ENCODE measurements at places on chromosomes 7 and 10.

DNA sequence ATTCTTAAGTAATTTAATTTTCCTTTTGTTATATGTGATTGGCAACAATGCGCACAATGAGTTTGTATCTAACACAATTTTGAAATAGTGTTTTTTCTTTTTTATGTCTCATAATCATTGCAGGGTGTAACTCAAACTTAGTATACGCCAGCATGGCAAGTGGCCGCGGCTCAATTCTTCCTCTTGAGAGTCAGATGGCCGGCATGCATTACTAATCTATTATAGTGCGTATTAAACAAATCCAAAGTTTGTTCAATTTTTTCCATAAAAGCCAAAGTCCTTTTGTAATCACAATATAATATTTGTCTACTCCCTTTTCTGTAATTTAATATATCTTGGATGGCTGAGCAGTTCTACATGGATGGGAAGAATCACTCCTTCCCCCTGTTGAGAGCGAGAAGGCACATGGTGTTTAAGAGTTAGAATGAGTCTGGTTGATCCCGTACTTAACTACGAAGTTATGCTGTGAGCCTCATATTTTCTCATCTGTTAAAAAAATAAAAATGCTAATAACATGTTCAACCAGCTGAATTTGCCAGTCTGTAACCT is 12.7 kb downstream of the EPDR1 start:
- DNase-seq = no peak

DNA sequence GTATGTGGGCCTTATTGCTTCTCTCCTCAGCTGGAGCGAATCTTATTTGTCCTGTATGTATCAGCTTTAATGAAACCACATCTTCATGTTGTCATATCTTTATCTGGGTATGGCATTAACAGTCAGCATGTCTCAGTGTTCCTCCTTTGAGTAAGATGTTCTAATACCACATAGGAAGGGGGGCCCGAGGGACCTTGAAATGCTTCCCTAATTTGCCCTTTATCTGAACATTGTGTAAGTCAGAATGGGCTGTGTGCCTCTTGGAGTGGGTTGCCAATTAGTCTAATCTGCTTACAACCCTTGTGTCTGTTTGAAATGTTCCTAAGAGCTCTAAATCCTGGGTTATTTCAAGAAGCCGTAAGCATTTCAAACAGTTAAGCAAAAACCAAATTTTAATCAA is 623.8 kb downstream of the SUGCT start:
- DNase-seq = no peak

- no peak for DNase-seq
Measured at GRCh38 chr10:95876756-95877155, 31.0 kb upstream of the CC2D2B start.

DNA sequence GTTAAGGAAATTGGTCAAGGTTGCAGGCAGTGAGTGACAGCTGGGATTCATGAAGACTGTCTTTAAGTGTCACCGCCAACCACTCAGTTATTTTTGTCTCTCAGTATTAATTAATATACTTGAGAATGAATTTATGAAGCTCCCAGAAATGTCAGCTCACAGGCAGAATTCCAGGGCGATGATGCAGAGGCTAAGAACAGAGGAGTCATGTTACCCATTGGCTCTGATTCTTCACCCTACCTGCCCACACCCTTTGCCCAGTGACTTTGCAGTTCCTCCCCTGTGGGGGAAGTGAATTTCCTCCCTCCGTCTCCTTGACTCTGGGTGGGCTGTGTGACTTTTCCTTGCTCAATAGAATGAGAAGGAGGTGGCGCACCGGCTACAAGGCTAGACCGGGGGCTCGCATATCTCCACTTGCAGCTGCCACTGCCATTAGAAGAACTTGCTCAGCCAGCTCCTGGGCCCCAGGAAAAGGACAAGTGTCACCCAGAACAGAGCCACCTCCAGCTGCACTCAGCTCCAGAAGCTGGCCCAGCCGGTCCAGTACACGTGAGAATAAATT is 157.1 kb upstream of the PRKCQ start:
- no peak for DNase-seq

GRCh38 chr10:66843396-66843795 is 82.4 kb upstream of the LRRTM3 start:
- DNase-seq = no peak

DNA sequence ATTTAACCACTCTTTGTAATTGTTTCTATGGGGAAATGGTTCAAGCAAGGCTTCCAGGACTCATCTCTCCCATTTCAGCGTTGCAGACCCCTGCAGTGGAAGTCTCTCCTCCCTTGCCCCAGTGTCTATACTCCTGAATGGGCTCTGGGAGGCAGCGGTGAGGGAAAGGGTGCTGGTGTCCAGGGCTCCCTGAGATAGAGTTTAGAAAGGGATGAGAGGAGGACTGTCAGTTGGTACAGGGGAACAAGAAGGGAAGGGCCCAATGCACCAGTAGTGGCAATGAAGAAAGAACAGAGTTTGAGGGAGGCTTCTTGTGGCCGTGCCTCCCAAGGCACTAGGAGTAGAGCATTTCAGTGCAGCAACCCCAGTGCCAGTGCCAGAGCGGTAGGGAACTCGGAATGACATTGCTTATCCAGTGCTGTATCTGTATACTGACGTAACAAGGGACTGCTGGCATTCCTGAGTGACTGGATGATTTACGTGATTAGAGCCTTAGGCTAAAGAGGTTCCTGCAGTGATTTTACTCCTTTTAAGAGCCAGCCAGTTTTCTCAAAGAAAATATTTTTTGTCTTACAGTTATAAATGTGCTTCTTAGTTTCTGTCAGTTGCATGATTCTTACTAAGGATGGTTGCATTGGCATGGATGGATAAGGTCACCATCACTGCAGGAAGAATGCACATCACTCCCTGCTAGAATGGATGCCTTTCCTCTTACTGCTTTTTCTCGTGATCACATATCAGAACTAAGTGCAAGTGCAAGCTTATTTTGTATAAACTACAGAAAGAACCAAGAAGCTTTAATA is 28.0 kb downstream of the PRPF18 start:
- no peak for DNase-seq

DNA sequence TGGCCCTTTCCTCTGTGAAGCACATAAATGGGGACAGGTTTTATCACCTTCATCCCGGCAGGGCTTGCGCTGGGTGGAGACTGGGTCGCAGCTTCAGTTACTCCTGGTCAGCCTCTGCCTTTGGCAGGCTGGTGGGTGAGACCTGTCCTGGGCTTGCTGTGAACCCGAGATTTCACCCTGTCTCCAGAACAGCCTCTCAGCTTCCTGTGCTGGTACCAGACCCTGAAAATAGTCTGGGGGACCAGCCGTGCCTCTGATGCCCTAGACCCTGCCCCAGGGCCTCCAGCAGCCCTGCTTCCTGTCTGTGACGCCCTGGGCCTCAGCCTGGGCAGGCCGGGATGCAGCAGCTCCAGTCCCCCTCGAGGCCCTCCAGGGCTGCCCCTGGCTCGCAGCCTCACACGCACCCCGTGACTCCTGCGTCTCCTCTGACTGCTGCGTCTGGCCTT is 13.2 kb upstream of the PWWP2B start:
- DNase-seq = no peak

- no peak for DNase-seq
Measured at GRCh38 chr10:117222976-117223692, 17.8 kb upstream of the SLC18A2 start.

- DNase-seq = no peak
Measured at GRCh38 chr7:157306846-157307838, 29.7 kb upstream of the DNAJB6 start.

DNA sequence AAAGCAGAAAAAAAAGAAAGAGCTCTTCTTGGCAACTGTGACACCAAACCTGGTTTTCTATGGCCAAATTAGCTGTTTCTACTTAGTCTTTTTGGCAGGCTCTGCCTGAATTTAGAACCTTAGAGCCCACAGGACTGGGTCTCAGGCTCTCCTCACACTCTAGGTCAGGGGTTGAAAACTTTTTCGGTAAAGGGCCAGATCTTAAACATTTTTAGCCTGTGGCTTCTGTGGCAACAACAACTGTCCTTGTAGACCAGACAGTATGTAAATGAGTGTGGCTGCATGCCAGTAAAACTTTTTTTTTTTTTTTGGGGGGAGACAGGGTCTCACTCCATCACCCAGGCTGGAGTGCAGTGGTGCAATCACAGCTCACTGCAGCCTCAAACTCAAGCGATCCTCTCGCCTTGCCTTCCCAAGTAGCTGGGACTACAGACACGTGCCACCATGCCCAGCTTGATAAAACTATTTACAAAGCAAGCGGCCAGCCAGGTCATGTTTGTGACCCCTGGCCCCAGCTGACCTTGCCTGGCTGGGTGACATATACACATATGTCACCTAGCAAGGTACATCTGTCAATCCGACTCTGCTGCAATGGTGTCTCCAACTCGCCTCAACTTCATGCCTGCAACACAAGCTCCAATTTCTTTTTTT is 17.4 kb downstream of the KPNA7 start:
- DNase-seq = no peak

DNA sequence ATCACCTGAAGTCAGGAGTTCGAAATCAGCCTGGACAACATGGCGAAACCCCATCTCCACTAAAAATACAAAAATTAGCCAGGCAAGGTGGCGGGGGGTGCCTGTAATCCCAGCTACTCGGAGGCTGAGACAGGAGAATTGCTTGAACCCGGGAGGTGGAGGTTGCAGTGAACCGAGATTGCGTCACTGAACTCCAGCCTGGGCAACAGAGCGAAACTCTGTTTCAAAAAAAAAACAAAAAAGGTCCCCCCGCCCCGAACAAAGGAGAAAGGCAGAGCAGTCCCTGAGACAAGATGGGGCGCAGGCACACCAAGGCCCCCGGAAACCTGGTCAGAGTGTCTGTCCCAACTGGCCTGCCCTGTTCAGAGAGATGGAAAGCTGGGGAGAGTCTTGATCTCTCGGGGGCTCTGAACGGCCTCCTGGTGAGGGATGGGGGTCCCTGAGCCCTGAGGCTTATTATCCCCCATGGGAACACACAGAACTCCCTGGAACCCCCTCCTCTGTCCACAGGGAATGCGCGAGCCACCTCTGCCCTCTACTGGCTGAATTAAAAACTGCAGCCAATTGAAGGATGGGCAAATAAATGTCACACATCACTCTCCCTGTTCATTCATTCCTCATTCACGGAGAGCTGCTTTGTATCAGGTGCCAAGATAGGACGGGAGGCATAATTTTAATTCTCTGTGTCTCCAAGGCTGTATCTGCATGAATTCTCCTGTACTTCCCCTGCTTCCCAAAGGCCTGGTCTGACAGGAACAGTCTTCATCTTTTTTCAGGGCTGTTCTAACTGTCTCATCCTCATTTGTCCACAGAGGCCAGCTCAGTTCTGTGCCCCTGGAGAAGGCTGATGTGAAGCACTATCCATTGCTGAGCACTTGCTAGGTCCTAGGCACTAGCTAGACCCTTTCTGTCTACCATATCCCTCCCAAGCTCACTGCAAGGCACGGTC is 28.9 kb downstream of the MAT1A start:
- DNase-seq = no peak

DNA sequence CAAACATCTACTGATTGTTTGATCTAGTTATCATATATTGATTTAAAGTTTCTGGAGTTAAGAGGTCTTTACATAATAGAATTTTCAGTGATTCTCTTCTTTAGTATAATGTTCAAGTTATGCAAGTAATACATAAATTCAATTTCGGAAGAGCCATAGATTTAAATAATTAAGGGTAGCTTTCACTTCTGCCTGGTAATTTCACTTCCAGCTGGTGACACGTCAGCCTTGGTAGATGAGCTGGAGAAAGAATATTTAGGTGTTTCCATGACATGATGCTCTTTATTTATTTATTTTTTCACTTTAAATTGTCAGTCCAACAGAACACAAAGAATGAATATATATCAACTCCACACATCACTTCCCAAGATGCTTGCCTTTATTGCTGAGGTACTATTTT is 5.2 kb upstream of the OTUD1 start:
- DNase-seq = no peak

DNA sequence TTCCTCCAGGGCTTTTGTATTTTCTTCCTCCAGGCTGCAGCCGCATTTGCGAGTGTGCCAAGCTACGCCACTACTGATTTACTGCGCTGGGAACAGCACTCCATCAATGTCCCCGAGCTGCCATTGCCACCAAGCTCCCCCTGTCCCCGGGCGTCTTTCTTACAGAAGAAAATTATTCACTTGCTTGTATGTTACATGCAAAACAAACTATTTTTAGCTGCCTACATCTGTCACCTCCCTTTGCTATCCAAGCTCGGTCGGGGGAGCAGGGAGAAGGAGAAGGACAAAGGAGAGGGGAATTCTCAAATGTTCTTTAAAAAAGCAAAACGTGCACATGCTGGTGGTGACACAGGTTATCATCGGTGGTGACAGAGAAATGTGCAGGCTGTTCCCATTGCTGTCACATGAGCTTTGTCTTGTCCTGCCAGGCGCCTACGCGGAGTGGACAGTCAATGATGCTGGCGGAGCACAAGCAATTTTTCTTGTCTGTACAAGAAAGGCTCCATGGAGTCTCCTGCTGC is 93.1 kb downstream of the ADARB2 start:
- DNase-seq = no peak

DNA sequence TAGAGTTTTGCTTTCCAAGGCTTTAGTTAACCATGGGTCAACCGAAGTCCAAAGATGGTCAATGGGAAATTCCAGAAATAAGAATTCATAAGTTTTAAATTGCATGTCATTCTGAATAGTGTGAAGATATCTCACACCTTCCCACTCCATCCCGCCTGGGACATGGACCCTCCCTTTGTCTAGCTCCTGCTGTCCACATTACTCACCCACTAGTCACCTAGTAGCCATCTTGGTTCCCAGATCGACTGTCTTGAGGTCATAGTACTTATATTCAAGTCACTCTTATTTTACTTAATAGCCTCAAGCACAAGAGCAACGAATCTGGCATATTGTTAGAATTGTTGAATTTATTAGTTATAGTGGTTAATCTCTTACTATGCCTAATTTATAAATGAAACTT is 366.6 kb downstream of the PRPF18 start:
- no peak for DNase-seq

DNA sequence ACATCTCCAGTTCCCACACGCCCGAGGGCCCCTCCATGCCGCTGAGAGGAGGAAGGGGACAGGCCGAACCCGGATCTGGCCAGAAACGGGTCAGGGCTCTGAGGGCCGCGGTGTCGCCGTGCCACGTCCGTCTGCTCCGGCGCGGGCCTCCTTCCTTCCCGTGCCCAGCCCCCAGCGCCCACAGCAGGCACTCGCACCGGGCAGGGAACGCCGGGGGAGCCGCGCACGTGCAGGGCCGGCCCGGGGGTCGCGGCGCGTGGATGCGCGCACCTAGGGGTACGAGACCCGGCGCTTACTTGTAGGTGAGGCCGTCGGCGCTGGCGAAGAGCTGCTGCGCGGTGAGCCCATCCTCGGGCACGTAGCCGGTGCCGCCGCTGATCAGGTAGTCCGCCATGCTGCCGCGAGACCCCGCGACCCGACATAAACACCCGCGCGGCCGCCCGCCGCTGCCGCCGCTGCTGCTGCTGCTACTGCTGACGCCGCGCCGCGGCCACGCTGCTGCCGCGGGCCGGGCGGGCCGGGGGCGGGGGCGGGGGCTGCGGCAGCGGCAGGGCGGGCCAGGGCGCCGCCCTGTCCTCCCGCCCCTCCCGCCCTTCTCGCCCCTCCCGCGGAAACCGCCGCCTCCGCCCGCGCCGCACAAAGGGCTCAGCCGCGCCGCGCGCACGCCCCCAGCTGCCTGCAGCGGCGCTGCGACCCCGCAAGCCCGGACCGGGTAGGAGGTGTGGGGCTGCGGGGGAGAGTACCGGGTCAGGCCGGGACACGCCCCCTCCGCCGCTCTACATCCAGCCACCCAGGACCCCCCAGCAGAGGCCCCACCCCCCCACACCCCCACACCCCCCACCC is 4.1 kb downstream of the IMPDH1 start:
- no peak for DNase-seq

Measured in NCI-H1417 treated with DMSO at 0.1 percent for 48 hours (cell line).